ENCODE measurements at places on chromosomes 3 and 15.

DNA sequence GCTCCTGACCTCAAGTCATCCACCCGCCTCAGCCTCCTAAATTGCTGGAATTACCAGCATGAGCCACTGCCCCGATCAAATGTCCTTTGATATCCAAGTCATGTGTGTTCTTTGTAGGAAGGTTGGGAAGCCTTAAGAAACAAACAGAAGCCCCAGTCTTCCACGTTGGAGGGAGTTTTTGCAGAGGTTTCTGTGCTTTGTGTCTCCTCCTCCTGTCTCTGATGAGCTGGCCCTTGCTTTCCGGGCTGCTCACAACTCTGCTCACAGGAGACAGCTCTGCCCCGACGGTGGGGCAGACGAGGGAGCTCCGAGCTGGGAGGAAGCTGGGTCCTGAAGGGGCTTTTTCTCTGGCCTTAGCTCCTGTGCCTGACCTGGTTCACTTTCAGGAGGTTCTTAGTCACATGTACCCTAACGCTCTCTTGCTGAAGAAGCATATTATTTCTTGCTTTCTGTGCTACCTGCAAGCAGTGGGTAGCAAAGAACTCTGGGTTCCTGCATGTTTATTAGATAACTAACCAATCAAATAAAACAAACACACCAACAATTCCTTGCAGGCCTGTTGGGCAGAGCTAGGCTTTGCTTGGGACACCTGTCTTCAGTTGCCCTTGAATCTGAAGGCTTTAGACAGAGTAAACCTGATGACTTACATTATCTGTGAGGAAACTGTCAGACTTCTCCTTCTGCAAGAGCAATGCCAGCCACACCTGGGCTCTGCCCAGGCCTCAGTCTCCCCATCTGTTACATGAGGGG is 52.6 kb upstream of the SMAD6 start:
- no peak for DNase-seq

DNA sequence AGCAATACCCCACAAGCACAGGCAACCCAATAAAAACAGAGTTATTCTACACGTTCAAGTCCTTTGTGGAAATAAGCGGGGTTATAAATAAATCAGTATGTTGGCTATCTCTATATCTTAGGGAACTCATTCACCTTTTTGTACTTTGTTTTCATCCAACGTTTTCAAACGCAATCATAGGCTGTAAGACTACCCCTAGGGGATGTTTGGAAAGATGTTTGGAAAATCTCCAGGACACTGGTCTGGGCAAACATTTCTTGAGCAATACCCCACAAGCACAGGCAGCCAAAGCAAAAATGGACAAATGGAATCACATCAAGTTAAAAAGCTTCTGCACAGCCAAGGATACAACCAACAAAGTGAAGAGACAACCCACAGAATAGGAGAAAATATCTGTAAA is 70.1 kb downstream of the CLDN11 start:
- no peak for DNase-seq

DNA sequence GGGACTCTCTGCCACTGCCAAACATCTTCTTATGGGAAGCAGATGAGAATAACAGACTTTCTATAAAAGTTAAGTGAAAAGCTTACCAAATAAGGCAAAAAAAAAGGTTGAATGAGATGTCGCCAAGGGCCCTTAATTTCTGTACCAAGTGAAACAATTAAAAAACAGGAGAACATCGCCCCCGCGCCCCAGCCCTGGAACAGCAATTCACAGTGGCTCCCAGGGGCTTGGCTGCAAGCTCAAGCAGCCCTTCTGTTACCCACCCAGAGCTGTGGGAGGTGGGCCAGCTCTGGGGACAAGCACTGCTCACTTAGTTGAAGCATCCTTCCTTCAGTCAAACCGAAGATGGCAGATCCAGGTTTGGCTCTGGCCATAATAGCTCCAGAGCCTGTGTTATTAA is 208.0 kb downstream of the ERC2 start:
- DNase-seq: no peak

DNA sequence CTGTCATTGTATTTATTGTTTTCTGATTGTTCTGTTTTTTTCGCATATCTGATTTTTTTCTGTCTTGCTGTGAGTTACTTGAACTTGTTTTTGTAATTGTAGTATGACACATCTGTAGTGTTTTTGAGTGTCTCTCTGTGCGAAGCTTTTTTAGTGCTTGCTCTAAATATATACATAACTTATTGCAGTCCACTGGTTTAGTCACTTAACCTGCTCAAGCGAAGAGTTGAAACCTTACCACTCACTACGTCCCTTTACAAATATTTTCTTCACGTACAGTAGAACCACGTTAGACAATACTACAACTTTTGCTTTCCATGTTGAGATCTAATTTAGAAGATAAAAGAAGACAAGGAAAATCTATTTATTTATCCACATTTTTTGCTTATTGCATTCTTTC is 713.0 kb upstream of the GRM7 start:
- no peak for DNase-seq

GRCh38 chr3:160754371-160754854 is 1.6 kb upstream of the PPM1L start:
- DNase-seq: peak; percentile 22

DNA sequence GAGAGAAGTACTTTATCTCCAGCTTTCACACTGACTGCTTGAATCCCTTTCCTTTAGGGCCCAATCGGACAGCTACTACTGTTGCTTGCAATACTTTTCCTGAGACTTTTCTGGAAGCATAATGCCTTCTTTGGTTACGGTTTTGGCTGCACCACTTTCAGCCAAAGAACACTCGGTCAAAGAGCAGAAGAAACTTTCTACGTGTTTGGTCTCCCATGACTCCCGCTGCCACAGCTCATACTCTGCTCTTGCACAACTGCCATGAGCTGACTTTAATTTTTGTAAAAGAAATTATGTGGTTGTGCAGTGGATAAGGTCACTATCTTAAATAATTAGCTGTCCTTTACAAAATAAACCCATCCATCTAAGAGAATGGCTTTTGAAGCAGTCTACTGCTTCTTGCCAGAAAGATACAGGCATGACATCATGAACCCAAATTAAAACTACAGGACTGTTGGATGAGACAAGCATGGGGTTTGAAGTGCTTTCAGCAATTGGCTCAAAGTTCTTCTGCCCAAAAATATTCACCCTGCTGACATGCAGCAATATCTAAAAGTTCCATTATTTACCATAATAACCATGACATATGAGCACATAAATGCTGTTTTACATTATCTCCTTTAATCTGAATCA is 42.0 kb downstream of the PROS1 start:
- DNase-seq: no peak

DNA sequence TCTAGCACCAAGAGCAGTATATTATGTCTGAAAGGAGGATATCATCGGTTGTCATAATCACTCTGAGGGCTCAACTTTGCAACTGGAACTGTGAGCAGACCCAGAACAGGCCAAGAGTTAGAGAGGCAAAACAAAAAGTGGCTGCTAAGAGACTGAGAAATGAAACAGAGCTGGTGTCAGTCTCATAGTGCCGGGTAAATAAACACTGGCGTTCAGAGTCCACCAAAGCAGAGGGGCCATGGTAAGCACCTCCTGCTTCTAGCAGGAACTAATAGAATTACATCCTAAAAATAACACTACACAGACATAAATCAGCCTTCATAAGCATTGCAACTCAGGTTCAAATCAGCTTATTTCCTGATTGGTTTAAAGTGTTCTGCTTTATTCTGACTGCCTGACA is 10.3 kb upstream of the IL12A start:
- no peak for DNase-seq

- DNase-seq: no peak
Observed at GRCh38 chr15:25790000-25790660, 73.0 kb downstream of the ATP10A start.

- DNase-seq: no peak
Observed at GRCh38 chr3:101976473-101976872, 127.2 kb downstream of the NFKBIZ start.

DNA sequence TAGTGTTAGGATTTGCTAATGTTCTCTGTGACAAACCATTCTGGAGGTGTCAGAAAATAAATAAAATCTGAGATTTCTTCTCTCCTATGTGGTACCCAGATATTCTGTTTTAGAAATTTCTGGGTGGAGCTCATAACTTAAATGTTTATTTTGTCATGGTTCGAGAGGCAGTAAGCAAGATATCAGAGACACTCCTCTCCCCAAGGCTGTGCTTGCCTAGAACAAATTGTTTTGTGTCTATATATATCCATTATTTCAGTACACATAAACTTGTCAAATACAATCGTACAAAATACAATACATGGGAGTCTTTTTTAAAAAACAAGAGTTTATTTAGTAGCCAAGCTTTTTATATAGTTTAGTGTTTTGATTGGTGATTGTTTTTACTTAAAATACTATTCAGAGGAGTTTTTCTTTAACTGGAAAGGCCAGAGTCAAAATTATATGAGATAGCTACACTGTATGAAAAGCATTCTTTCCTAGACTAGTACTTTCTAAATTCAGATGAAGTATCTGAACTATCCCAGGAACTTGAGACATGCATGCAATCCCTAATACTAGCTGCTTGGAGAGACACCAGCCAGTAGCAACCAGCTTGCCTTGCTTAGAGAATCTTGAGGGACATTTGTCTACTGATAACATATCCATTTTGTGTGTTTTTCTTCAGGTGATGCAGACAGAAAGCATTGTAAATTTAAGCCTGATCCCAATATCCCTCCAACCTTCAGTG is 4.7 kb downstream of the EXOG start:
- no peak for DNase-seq

- DNase-seq: no peak
Observed at GRCh38 chr3:101873619-101874018, 24.3 kb downstream of the NFKBIZ start.

DNA sequence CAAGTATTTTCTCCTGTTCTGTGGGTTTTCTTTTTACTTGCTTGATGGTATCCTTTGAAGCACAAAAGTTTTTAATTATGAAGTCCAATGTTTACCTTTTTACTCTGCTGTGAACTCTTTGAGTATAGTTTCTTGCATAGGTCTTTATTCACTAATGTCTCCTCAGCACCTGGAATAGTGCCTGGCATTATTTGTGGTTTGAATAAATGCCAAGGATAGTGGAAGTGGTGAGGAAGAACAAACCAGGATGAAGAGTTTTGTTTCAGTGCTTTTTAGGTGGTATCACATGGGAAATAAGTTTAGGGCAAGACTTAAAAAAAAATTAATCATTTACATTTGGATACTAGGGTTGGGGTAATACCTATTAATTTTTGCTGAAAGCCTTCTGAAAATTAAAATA is 25.7 kb downstream of the GPD1L start:
- no peak for DNase-seq

- no peak for DNase-seq
Observed at GRCh38 chr15:56454836-56455235, 10.1 kb downstream of the MNS1 start.

- DNase-seq: no peak
Observed at GRCh38 chr3:172152874-172153273, 113.5 kb downstream of the FNDC3B start.

GRCh38 chr3:146801492-146801891 is 196.3 kb upstream of the PLSCR5 start:
- no peak for DNase-seq

GRCh38 chr3:49666592-49666991 is 7.6 kb upstream of the APEH start:
- DNase-seq: no peak

- no peak for DNase-seq
Observed at GRCh38 chr3:45218578-45219390, 7.3 kb downstream of the TMEM158 start.

DNA sequence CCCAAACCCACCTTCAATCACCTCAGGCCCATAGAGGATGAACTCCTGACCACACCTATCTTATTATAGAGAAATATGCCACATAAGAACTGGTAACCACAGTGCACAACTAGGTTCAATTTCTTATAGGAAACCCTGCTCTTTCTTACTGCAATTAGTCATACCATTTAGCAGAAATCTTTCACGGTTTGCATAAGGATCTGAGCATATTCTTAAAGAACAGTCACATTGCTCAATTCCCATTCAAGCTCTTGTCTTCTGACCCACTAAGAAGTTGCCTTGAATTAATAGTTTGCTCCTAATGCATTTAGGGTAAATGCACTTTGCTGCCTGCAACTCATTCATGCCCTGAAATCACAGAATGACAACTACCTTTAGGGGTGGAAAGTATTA is 9.2 kb downstream of the ERC2 start:
- no peak for DNase-seq

DNA sequence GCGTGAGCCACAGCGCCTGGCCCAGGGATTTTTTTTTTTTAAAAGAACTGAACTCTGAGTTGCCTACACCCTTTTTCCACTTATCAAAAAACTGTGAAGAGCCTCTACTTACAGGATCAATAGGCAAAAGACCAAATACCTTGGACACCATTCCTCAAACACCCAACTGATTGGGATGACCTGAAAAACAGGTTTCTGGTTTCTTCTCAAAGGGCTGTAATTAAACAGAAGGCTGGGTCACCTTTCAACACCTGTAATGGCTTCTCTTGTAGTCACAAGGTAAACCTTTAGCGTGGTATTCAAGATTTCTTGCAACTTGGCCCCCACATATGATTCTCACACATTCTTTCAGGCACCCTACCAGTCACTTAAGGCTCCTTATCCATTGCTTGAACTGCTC is 38.4 kb upstream of the PLXND1 start:
- DNase-seq: no peak

- DNase-seq: no peak
Observed at GRCh38 chr15:68582864-68583263, 4.1 kb downstream of the CORO2B start.

DNA sequence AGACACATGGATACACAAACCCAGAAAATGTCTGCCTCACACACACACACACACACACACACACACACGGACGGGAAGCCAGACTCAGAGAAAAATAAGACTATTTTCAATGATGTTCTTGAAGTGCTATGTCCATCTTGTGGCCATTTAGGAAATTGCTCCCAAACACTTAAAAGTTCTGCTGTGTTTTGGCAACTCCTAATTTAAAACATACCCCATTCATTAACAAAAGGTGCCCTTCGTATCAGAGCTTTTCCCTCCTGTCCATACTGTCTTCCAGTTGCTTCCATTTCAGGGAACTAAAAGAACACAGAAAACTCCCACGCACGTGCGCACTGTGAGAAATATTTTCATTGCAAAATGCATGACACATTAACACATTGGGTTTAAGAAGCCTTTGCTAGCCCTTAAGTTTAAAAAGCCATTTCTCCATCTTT is 44.6 kb downstream of the SLC12A1 start:
- peak; percentile 5 for DNase-seq

DNA sequence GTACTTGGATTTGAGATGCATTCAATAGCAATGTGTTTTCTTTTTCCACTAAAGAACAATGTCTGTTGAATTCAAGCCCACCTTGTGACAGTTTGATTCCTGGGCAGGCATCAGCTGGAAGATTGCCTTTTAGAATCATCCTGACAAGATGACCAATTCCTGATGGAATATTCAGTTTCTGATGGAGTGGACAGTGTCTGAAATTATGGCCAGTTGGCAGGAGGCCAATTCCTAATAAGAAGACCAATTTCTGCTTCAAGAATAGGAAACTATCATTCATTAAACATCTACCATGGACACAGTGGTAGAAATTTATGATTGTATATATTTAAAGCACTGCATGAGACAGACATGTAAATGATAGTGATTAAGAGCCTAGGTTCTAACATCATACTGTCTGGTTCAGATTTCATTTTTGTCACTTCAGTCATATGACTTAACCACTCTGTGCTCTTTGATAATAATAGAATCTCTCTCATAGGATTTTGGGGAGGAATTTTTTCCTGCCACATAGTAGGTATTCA is 133.6 kb downstream of the CLSTN2 start:
- DNase-seq: no peak

- no peak for DNase-seq
Observed at GRCh38 chr15:52437646-52438045, 91.0 kb downstream of the MYO5A start.
